ENCODE measurements at places on chromosomes 2 and 18.
A peak's percentile ranks its signal among the peaks of the same experiment; 100 is the strongest.

DNA sequence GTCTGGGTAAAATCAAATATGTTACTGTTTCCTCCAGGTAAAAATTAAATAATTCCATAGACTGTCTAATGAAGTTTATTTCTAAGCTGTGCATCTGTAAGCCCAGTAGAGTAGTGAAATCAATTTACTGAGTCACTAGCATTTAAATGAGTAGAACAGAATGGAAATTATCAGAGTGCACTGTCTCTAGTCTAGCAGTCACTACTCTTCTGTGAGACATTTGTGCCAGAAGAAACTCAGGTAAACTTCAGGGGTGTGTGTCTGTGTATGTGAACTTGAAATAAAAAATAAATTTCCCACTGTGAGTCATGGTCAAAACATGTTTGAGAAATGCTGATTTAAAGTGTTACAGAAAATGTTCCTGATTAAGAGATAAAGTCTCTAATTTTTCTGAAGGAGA lies 146.4 kb downstream of the RIF1 start:
- DNase-seq: no peak

DNA sequence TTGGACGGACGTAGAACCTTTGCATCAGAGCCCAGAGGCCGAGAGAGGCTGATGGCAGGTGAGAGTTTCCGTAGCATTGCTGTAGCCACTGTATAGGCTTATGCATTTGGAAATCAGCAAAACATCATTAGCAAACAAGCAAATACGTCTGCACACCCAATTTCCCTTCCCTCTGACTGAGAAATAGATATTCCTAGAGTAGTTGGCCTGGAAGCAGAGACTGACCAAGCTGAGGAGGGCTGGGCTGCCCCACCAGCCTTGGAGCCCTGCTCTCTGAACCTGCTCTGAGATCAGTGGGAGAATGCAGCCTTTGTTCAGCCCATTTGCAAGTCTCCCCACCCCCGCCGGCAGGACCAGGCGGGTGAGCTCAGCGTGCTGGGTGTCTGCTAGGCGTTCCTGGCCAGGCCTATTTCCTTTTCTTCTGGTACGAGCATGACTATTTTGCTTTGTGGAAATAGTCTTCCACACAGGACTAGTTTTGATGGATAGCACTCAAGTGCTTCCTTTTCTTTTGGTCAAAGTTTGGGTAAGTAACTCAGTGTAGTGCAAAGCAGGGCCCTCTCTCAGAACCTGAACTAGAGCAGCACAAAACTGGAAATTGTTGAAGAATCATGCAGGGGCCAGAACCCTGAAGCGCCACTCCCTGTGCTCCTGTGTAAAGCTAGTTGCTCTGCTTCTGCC lies 21.9 kb upstream of the RNF149 start:
- DNase-seq: peak; percentile 57

DNA sequence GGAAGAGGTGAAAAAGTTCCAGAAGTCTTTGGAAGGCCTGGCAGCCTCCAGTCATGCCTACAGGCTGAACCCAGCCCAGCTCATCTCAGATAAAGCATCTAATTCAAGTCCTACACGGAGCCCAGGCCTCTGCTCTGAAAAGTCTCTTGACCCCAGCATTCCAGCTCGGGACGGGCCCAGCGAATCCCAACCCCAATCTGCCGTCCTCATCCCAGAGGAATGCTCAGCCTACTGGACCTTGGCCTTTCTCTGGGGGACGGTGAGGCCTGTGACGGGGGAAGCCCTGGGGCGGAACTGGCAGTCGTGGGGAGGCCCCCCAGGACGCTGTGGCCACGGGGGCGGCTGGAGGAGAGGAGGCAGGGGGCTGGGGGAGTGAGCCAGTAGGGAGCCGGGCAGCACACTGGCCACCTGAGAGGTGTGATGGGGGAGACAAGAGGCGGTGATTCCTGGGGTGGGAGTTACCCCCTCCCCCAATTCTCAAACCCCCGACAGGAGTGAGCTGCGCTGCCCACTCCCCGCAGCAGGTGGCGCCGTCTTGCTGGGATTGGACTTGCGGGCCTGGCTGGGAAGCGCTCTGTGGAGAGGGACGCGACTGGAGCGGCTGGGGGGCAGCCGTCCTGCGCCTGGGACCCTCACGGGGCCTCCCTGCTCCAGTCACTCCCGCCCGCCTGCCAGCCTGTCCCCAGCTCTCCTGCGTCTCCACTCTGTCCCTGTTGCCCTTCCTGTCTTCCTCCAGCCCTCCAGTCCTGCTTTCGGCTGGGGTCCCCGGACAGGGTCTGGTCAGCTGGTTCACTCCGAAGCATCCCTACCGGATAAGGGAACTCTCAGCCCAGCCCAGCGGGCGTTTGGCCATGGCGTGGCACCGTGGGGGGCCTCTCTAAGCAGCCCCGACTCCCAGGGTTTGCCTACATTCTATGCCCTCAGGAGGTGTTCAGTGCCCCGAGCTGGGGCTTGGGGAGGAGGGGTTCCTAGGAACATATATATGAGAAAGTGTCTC lies 182.6 kb upstream of the HAAO start:
- DNase-seq: peak; percentile 63

DNA sequence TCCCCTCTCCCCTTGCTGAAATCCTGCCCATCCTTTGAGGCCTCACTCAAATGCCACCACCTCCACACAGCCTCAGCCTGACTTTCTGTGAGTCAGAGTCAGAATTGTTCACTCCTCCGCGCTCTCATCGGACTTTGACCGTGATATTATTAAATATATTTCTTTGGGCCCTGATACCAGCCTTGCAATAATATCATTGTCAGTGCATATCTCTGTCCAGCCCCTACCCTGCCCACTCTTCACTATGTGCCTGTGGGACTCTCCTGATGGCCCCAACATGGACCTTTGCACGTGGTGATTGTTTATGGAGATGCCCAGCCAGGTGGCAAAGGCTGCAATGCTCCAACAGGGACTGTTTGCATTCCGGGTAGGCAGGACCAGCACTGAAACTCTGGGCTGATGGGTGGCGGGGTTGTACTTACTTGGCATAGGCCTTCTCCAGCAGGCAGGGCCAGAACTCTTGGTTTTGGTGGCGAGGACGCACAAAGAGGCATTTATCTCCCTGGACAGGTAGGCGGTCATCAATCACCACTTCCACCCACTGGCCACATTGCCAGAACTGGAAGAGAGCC lies 37.3 kb downstream of the CAPN13 start:
- DNase-seq: no peak

GRCh38 chr2:101047075-101047766 lies 45.1 kb downstream of the RPL31 start:
- no peak for DNase-seq

DNA sequence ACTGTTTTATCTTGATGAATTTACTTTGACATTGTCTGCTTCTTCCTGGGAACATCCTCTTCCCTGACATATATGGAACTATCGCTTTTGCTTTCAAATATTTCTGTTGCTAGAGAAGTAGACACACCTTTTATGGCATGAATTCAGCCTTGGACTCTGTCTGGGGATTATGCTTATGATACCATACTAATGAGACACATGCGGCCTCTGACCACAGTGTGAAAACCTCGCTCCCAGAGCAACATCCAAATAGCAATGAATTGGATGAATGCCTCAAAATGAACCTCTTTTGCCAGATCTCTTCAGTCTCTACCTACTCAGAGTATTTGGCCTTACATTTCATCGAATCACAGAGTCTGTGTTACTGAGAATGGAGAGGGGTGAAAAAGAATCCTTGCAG lies 70.9 kb downstream of the PIEZO2 start:
- no peak for DNase-seq

DNA sequence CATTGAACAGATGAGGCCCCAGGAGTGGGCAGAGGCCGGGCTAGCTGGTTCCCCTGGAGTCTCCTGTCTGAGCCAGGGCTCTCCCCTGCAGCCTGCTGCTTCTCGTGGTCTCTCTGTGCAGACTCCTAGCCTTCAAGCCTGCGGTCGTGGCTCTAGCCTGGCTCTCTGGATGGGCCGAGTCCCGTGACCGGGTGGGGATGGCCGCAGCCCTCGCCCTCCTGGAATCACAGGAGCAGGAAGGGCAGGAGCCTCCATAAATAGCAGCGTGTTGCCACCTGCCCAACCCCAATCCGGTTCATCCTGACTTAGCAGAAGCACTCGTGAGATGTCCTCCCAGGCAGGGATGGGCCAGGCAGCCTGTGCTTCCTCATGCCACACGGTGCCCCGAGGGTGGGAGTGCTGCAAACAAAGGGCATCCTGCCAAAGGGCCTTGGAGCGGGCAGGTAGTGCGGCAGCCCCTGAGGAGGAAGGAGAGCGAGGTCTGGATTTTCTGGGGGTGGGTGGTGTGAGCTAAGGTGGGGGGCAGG lies 43.9 kb downstream of the FOSL2 start:
- DNase-seq: no peak

- no peak for DNase-seq
Measured at GRCh38 chr2:101175991-101176390, 24.8 kb upstream of the TBC1D8 start.

GRCh38 chr18:79787865-79788733 lies 9.6 kb upstream of the KCNG2 start:
- DNase-seq: no peak

DNA sequence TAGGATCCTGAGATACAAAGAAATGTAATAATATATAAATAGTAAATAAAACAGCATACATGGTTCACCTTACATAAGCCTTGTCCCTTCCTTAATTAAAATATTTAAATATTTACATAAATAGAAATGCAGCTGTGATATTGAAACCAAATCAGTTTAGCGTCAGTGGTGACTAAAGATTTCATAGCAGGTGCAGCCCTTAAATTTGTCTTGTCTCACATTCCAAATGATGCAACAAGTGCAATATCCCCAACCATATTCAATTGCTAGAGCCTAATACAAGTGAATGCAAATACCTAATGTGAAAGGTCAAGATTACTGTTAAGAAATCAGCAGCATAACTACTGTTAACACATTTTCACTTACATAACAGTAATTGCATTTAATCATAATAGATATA lies 539.5 kb downstream of the NYAP2 start:
- no peak for DNase-seq

GRCh38 chr2:224520064-224520463 lies 65.1 kb downstream of the CUL3 start:
- DNase-seq: no peak

DNA sequence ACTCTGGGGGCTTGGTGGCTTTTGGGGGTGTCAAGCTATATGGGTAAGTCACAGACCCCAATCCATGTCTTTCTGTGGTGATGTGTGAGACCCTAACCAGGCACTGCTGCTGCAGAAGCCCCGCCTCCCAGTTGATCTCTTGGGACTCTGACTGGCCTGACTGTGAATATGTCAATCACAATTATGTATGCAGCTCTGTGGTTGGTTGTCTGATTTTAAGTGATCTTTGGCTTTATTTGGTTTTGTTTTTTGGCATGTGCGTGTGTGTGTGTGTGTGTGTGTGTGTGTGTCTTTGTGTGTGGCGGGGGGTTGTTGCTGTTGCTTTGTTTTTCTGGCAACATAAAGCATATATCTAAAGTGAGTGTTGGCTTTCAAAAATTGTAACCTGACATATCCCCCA lies 78.5 kb upstream of the GLS start:
- no peak for DNase-seq

DNA sequence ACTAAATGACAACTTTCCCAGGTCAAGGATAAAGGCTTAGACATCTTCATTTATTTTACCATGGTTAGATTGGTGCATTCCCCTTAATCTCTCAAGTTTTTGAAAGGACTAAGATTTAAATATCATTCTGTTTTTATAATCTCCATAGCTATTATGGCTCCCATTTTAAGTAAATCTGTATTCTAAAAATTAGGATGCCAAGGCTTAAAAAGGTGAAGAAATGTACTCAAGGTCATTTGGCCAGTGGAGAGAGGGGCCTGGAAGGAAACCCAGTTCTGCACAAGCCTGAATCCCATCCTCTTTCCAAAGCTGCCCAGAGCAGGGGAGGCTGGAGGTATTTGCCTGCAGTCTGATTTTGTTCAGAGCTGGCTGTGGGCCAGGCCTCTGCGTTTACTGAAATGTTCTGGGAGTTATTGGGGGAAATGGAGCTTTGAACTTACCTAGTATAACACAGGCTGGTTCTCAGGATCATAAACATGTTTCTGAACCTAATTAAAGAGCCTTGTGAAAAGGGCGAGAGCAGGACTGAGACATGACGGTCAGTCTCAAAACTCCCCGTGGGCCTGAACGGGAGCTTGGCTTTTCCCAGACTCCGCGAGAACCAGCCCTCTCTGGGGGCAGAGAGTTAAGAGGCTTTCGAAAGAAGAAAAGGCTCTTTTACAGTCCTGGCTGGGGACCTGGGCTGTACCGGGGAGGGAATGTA lies 85.6 kb downstream of the DDX1 start:
- DNase-seq: no peak

DNA sequence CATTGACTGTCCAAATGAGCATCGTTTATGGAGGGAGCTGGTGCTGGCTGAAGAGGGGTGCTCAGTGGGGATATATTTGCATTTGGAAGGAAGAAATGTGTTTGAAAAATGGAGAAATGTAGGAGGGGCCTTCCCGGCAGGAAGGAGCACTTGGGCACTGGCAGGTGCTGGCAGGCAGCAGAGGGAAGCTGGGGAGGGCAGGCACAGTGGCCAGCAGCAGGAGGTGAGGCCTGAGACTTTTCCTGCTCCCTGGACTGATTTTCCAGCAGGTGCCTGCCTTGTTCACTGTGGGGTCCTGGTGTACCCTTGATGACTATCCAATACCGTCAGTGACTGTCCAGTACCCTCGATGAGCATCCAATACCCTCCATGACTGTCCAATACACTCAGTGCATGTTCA lies 20.8 kb upstream of the HPCAL1 start:
- DNase-seq: no peak

GRCh38 chr2:39491653-39492052 lies 54.6 kb upstream of the MAP4K3 start:
- no peak for DNase-seq

GRCh38 chr18:22504251-22505030 lies 86.7 kb upstream of the CTAGE1 start:
- DNase-seq: no peak

DNA sequence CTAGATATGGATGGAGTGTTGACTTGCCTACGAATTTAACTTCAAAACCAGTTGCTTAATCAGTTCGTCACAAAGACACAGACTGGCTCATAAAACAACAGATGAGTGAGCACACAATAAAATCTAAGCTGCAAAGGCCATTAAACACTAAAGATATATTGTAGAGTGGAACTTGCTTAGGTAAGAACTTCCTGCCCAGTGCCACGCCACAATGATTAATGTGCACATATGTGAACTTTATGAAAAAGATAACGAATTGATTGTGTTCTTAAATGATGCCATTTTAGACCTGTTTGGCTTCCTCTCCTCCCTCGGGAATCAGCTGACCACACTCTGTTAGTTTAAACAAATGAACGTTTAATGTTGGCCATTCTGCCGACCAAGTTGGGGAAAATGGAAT lies 2031.3 kb upstream of the CELF4 start:
- no peak for DNase-seq

GRCh38 chr2:62102402-62102920 lies 93.5 kb upstream of the B3GNT2 start:
- no peak for DNase-seq

GRCh38 chr2:7437141-7437540 lies 519.9 kb downstream of the RNF144A start:
- no peak for DNase-seq

- DNase-seq: no peak
Measured at GRCh38 chr2:180959787-180960186, 20.6 kb upstream of the UBE2E3 start.

DNA sequence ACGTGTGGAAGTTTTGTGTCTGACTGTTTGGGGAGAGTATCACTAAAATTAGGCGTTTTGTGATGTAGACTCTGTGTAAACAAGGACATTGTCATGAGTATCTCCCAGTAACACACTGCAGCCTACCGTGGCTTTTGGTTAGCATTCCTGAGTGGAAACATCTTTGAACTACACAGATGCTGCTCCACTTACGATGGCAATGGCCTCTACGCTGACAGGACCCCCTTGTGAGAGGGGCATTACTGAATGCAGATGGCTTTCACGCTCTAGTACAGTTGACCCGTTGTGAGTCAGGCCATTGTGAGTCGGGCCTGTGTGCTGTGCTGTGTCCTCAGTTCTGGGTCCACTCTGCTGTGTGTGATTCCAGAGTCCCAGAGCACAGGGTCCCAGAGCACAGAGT lies 34.4 kb upstream of the ADNP2 start:
- no peak for DNase-seq
